ENCODE measurements at places on chromosomes 12 and 14. TPM values are rescaled to one million over a fixed set of nuclear protein-coding genes. Genes with fewer than 3 reads are reported as not detected.

MAPKAPK5 gene
- total RNA-seq: 48.9 TPM

C3AR1 gene
- 45.0 TPM for total RNA-seq

ADAM20 gene
- 1.2 TPM for total RNA-seq

EGLN3 gene
- 7.6 TPM for total RNA-seq

APOF gene
- not detected for total RNA-seq

PNN gene
- total RNA-seq: 39.9 TPM

CMKLR1 gene
- 29.1 TPM for total RNA-seq

TNFAIP2 gene
- 158 TPM for total RNA-seq

DNA sequence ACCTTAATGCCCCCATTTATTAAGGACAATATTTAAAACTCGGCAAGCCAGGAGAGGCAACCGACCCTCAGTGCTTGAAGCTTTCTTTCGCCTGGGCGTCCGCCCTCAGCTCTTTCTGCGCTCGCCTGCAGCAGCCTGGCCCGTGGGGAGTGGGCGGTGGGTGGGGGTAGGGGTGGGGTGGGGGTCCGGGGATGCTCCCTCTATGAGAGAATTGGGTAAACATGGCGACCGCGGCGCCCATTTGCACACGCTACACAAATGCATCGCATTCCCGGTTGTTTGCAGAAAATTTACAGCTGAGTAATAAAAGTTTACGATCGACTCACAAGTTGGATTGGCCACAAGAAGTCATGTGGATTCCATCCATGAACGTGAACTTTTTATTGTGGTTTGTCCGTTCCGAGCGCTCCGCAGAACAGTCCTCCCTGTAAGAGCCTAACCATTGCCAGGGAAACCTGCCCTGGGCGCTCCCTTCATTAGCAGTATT is 7.7 kb downstream of the HOXC8 start:
- DNase-seq: no peak

DNA sequence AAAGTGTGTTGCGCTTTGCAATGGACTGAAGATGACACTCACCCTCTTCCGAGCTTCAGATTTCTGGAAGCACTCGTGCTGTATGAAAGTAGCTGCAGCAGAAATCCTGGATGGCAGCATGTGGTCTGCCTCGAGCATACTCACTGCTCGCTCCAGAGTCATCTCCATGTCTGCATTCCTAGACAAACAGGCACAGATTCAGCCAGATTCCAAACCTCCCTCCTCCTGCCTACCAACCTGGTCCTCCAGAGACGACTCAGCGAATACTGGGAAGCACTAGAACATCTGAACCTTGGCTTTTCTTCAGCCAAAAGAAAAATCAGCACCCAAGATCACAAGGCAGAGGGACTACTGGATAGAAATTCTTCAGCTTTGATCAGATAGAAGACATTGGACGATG is 27.7 kb downstream of the PKP2 start:
- DNase-seq: no peak

GRCh38 chr12:19003987-19004619 is 125.4 kb upstream of the PLEKHA5 start:
- DNase-seq: no peak

DNA sequence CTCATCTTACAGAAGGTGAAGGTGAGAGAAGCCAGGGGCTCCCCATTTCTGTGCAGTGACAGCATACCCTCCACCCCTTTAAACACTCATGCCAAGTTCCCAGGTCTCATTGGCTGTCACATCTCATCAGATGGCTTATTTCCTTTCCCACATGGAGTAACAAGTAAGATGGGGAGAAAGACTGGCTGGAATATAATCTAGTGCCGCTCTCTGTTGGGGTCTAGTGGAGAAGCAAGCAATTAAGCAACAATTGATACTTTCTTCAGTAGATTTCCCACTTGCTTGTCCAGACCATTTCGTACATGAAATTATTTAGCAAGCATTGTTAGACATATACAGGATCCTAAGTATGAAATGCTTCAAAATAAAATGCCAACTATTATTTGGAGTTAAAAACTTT is 92.2 kb downstream of the SLC5A8 start:
- DNase-seq: no peak

DNA sequence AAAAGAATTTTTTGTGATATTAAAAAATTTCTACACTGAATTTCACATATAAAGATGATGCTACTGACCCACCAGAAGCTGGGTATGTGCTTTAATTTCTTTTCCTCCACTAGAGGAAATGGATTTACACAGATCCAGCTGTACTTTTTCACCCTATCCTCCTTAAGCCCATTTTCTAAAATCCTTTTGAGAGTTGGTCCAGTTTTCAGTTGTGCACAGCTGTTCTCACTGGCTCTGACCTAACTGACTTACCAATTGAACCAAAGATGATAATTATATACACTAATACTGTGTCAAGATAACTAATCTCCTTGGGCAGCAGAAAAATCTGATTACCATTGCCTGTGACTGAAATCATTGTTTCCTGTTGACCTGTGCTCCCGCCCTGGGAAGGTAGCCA is 108.5 kb downstream of the ZFC3H1 start:
- no peak for DNase-seq

- DNase-seq: no peak
These were observed 159.2 kb downstream of the PAX9 start for GRCh38 chr14:36820901-36821300.

GRCh38 chr14:98847521-98848468 is 424.2 kb downstream of the BCL11B start:
- no peak for DNase-seq

DNA sequence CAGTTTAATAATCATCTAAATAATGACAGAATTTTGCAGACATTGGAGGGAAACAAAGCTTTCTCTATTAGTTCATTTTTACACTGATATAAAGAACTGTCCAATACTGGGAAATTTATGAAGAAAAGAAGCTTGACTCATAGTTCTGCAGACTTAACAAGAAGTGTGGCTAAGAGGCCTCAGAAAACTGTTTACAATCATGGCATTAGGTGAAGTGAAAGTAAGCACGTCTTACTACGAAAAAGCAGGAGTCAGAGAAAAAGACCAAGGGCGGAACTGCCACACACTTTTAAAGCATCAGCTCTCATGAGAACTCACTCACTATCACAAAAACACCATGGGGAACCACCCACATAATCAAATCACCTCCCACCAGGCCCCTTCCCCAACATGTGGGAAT is 804.4 kb downstream of the FLRT2 start:
- DNase-seq: no peak

- no peak for DNase-seq
These were observed 31.1 kb upstream of the BAZ1A start for GRCh38 chr14:34906287-34906686.

DNA sequence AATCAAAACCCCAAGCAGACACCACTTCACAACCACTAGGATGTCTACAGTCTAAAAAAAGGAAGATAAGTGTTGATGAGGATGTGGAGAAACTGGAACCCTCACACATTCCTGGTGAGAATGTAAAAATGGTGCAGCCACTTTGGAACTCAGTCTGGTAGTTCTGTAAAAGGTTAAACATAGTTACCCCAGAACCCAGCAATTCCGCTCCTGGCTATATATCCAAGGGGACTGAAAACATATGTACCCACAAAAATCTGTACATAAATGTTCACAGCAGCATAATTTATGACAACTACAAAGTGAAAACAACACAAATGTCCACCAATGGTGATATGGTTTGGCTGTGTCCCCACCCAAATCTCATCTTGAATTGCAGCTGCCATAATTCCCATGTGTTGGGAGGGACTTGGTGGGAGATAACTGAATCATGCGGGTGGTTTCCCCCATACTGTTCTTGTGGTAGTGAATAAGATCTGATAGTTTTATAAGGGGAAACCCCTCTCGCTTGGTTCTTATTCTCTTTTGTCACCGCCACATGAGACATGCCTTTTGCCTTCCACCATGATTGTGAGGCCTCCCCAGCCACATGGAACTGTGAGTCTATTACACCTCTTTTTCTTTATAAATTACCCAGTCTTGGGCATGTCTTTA is 46.8 kb downstream of the PRKAB1 start:
- no peak for DNase-seq

DNA sequence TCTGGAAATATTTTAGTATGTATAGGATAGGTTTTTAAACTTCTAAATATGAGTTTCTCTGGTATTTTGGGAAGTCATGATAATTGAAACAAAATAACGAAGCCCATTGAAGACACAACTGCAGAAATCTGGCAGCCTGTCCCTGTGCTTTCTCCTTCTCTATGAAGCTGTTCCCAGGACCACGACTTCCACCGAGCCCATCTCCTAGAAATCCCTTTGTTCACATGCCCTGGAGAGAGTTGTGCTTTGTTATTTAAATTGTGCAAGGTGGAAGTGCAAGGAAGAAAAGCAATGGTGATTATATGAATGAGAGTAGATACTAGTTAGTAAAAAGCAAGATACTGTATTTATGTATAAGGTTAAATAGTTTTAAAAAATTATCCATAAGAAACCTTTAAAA is 32.2 kb downstream of the STK38L start:
- DNase-seq: no peak

DNA sequence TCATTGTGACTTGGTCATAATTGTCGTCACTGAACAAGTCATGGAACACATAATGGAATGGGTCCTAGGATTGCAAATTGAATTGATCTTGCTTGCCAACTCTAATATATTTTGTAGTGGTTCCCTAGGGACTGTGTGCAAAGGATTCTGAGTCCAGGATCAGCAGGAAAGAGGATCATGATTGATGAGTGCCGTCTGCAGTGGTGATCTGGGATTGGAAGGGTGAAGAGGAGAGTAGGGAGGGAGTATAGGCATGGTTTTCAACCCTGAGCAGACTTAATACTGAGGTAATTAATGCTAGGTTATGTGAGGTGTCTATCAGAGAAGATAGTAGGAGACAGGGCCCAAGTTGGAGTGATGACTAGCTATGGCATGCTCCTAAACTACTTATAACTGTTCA is 168.9 kb downstream of the ESR2 start:
- no peak for DNase-seq

DNA sequence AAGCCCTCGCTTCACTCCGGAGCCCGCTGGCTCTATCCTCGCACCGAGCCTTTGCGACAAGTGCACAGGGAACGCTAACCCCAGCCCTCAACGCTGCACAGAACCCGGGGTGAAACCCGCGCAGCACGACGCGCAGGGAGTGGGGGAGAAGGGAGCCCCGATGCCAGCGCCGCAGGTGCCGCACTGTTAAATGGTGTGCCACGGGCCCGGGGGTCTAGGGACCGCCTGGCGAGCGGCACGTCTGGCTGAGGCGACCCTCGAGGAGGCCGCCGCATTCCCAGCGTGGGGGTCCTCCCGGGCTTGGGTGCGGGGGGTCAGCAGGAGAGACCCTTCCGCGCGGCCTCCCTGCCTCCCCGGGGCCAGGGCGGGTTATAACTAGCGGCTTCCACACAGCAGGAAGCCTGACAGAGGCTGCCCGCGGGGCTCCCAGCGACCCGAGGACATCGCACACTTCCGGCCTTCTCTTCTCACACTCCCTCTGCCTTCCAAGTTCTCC is 23.8 kb upstream of the LRTM2 start:
- DNase-seq: peak; percentile 77

- no peak for DNase-seq
These were observed 400.9 kb upstream of the CCDC196 start for GRCh38 chr14:66085224-66085623.

GRCh38 chr12:24307716-24308335 is 358.4 kb upstream of the SOX5 start:
- DNase-seq: no peak

DNA sequence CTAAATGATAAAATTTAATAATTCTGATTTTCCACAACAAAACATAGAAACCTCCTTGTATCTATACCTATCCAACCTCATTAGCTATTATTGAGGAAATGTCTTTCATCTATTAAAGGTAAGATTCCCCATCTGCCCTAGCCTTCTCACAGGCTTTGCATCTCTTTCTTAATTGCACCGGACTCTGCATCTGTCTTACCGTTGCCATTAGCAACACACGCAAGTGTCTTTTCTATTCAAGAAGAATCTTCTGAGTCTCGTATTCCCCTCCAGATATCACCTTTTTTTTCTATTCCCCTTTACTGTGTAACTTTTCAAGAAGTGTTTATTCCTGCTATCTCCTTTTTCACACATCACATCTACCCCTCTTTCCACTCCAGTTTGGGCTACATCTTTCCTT is 500.0 kb downstream of the NOVA1 start:
- DNase-seq: no peak

- DNase-seq: no peak
These were observed 442.7 kb downstream of the BTG1 start for GRCh38 chr12:91702843-91703425.

- no peak for DNase-seq
These were observed 100.9 kb upstream of the PARP11 start for GRCh38 chr12:3973973-3974644.

DNA sequence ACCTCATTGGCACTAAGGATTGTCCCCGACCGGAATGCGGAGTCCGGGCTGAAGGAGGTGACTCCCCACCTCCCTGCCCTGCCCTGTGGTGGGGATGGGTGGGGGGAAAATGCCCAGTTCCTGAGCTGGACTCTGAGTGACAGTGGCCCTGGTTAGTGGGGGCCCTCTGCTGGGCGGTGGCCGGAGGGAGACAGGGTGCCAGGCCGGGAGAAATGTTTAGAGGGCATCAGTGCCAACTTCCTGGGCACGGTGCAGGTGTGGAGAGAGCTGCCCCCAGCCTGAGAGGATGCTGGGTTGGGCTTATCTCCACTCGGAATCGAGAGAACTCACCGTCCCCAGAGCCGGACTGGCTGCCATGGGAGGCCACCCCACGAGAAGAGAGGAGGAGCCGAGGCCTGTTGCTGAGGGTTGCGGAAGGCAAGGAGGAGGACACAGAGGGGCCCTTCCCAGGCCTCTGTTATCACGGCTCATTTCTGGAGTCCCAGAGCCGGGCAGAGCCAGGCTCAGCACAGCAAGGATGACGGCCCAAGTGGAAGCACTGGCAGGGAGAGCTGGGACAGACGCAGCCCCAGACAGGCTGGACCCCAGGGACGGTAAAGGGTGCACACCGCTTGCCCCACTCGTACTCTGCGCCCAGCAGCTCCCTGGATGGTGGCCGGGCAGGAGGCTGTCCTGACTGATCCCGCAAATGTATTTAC is 156.7 kb downstream of the KIF26A start:
- DNase-seq: peak; percentile 51

- DNase-seq: no peak
These were observed 63.8 kb upstream of the PLEKHG7 start for GRCh38 chr12:92639017-92639416.

- no peak for DNase-seq
These were observed 149.0 kb downstream of the KITLG start for GRCh38 chr12:88431246-88431645.

- no peak for DNase-seq
These were observed 32.7 kb downstream of the SLC25A21 start for GRCh38 chr14:37139710-37140109.

GRCh38 chr14:89503431-89503996 is 86.5 kb upstream of the FOXN3 start:
- no peak for DNase-seq

DNA sequence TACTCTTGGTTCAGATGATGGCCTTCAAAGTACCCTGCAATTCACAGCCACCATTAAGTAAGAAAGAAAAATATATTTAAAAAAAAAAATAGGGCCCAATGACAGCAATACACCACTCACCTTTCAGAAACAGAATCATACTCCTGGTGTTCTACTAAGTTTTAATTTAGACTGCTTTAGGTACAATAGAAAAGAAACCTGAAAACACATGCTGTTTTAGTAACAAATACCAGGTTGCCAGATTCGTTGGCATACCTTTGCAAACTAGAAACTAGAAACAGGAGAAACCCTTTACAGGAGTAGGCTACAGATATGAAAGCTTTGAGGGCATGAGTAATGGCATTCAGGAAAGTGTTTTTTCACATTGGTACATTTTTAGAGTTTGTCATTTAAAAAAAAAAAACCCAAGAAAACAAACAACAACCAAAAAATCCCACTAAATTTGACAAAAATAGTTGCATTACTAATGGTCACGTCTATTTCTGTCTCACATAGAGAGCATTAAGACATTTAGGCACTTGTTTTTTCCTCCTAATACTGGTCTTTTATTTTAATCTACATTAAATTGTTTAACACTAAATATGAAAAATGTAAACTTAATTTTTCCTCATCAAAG is 4.0 kb downstream of the SIX1 start:
- DNase-seq: no peak
